GM04504 (cell line): ENCODE measurements at places on chromosomes 11 and 22.

- no peak for DNase-seq
Measured at GRCh38 chr11:12473381-12473780, 96.0 kb downstream of the PARVA start.

DNA sequence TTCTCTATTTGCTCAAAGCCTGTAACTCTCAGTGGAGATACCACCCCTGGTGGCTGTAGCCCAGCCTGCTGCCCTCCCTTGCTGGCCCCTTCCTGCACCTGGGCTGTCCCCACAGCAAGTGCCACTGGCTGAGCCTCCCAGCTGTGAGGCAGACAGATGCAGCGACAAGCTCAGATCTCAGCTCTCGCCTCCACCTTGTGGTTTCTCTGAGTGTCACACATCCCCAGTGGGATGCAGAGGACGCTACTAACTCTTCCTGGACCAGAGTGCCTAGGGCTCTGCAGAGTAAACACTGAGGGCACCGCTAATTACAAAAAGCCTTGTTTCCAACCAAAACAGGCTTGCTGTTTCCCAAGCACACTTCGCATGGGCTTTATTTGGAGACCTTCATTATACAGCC, 8.9 kb downstream of the YPEL1 start:
- no peak for DNase-seq

DNA sequence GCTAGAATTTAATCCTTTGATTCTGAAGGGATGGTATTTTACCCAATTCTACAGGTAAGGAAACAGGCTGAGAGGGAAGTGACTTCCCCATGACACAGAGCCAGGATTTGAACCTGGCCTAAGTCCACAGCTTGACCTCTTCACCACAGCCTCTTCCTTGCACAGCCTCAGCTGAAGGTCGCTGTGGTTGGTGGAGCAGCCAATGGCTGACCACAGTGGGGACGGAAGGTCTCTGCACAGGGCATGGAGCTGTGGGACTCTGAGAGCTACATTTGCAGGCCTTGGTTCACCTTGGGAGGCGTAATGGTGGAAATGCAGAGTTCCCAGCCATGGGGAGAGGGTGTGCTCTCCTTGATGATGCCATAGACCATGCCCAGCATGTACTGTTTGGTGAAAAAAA, 295.0 kb downstream of the DDX10 start:
- DNase-seq: no peak

GRCh38 chr22:24108073-24108472, 73.2 kb upstream of the SUSD2 start:
- DNase-seq: no peak

DNA sequence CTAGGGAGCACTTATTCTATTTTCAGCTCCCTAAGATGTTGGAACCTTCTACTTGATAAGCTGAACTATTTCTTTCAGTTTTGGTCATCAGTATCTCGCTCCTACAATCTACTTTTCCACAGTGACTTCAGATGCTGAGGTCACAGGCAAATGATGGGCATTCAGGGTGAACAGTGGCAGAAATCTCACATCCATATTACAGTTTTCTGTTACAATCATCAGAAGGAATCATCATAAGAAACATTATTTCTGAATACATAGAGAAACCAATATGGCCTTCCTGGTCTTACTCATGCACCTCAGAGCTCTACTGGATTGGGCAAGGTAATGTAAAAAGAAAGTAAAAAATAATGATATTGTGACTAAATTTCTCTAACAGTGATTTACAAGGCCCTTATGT, 39.4 kb upstream of the DDI1 start:
- DNase-seq: no peak

- no peak for DNase-seq
Measured at GRCh38 chr11:2885017-2885677, 428 bp downstream of the CDKN1C start.

DNA sequence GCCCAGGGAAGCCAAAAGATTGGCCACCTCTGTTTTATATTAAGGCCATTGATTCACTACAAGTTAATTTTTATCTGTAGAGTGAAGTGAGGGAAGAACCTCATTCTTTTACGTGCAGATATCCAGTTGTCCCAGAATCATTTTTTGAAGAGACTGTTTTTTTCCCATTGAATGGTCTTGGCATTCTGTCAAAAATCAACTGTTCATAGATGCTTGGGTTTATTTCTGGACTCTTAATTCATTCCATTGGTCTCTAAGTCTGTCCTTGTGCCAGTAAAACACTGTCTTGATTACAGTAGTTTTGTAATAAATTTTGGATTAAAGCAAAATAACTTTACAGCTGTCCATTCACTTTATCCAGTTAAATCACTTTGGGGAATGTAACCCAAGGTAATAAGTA, 26.8 kb downstream of the WBP2NL start:
- no peak for DNase-seq

DNA sequence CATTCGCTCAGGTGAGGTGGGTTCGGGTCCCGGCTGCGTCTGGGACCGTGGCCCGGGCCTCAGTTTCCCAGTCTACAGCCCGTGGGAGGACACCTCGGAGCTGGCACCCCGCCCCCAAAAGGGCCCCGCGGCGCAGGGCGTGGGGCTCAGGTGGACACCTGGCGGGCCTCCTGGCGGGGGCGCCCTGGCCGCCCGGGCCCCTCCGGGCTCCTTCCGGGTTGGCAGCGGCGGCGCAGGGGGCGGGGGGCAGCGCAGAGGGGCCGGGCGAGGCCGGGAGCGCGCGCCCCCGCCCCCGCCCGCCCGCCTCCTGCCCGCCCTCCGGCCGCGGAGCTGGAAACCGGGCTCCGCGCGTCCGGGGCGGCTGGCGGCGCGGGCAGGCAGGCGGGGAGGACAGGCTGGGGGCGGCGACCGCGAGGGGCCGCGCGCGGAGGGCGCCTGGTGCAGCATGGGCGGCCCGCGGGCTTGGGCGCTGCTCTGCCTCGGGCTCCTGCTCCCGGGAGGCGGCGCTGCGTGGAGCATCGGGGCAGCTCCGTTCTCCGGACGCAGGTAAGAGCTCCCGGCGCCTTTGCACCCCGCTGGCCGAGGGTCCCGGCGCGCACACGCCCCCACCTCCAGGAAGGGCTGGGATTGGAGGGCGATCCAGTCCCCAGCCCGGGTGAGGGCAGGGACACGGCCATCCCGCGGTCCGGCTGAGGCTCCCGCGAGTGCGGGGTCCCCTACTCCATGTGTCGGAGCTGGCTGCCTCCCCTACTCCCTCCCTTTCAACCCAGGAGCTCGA, at the start of gene EMID1:
EMID1 (plus strand) TSS at position 303 of the 778 bp plus-strand sequence; CDS start at position 446, 143 bp downstream.
- DNase-seq: no peak
